ENCODE measurements at places on chromosomes 3 and 15. TPM values are rescaled to one million over a fixed set of nuclear protein-coding genes. Genes with fewer than 3 reads are reported as not detected.

DNA sequence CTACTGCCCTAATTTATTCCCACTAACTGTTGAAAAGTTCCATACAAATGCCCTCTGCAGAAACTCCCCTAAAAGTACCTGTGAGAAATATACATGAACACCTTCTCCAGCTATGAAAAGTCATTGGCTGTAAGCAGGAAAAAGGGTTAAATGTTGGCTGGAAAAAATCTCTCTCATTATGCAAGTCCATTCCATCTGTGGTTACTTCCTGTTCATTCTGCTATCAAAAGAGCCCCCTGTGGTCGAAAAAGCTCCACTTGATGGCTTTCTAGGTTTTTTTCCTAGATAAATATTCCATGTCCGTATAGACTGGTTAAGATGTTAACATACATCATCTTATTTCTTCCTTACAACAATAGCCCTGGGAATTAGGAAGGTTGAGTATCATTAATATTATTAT, 56.2 kb upstream of the AKAP13 start:
- DNase-seq: no peak

The P2RY12 gene
- 2.2 TPM for total RNA-seq

GRCh38 chr3:63473641-63474166, 178.8 kb upstream of the SNTN start:
- no peak for DNase-seq

- DNase-seq: no peak
Measured at GRCh38 chr3:140756240-140757016, 78.6 kb downstream of the TRIM42 start.

The ANKRD63 gene
- total RNA-seq: not detected

GRCh38 chr3:15685927-15686326, 84.4 kb downstream of the BTD start:
- DNase-seq: no peak

DNA sequence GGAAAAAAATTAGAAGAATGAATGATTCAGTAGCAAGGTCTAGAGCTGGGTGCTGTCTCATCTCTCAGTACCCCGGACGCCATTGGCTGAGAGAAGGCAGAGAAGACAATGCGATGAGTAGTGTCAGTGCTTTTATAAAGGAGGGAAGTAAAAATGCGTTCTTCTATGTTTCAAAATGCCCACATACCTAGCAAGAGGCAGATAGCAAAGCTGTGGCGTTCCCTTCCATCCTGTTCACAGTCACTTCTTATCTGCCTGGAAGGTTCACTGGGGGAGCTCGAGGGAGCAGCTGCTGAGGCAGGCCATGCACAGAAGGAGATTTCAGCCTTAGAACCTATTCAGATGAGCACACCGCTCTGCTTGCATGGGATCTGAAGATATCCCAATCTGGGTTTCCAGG, 234.0 kb downstream of the RPLP1 start:
- DNase-seq: no peak

DNA sequence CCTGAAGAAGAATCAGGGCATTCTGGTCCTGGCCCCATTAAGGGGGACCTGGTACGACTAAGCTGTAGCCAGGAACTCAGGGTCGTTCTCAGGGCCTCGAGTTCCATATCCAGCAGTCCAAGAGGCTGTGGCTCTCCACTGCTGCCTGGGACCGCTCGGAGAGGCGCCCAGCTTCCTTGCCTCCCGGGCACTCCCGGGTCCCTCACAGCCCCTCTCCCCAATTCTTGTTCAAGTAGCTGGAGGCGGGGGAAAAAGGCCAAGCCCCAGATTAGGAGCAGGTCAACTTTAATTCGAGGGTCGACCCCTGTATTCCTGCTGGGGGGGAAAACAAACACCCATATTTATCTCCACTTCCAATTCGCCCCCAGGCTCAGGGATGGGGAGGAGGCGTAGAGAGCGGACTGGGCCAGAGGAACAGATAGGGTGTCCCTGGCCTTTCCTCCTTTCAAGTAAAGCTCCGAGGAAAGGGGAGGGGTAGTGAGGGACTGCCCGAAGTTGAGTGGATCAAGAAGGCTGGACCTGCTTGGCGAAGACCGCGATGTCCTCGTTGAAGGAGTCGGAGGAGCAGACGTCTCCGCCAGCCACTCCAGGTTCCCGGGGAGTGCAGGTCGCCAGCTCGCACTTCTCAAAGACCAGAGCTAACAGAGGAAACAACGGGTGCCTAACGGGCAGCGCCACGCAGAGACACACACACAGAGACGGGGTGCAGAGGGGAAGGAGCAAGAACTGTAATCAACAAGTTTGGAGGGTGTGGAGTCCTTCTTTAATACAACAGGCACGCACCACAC, 4.4 kb downstream of the MEIS2 start:
- DNase-seq: peak; percentile 45

GRCh38 chr3:170023165-170023564, 14.6 kb upstream of the GPR160 start:
- DNase-seq: no peak

- DNase-seq: no peak
Measured at GRCh38 chr3:123314359-123315270, 112.9 kb downstream of the SEC22A start.

The IL17RC gene
- total RNA-seq: 27.5 TPM

- no peak for DNase-seq
Measured at GRCh38 chr15:43939070-43939469, 112.3 kb downstream of the WDR76 start.

DNA sequence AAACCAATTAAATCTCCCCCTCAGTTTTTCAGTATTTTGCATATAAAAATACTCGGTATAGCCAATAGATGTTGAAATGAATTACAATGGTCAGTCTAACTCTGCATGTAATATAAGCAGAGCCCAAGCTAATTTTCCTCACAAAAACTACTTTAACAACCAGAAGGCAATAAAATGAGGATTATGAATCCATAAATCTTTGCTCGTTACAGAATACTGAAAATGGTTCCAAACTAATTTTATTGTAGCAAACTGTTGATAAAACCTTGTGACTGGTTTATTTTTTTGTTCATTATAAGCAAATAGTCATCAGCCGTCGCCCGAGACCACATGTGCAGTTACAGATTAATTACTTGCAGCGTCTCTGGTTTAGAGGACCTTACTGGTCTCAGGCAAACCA, 183.2 kb downstream of the SSR3 start:
- no peak for DNase-seq

GRCh38 chr3:23663661-23664186, 142.0 kb upstream of the UBE2E1 start:
- DNase-seq: no peak

The CCDC33 gene
- total RNA-seq: 0.63 TPM

- no peak for DNase-seq
Measured at GRCh38 chr15:95669146-95669922, 661.2 kb upstream of the NR2F2 start.

The RTP1 gene
- not detected for total RNA-seq

DNA sequence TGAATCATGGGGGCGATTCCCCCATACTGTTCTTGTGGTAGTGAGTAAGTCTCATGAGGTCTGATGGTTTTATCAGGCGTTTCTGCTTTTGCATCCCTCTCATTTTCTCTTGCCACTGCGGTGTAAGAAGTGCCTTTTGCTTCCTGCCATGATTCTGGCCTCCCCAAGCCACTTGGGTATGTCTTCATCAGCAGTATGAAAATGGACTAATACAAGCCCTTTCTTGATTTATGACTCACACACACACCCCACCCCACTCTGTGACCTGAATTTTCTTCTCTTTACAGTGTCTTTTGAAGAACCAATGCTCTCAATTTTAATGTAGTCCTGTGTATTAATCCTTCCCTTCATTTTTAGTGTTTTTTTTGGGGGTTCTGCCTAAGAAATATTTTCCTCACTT, 244.8 kb downstream of the PLCL2 start:
- DNase-seq: no peak

DNA sequence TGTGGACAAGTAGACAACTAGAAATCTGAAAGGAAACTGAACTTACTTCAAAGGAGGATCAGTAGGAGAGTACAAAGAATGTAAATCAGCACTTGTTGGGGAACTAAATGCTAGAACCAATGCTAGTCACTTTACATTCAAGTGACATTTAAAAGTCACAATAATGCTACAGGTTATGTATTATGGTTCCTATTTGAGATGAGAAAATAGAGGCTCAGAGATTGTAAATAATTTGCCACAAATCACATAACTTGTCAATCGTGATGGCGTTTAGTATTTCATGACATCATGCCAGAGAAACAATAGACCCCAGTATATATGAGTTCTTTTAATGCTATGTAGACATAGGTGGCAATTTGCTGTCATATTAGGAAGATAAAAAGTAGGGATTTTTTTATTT, 467.8 kb upstream of the CBLB start:
- DNase-seq: no peak

DNA sequence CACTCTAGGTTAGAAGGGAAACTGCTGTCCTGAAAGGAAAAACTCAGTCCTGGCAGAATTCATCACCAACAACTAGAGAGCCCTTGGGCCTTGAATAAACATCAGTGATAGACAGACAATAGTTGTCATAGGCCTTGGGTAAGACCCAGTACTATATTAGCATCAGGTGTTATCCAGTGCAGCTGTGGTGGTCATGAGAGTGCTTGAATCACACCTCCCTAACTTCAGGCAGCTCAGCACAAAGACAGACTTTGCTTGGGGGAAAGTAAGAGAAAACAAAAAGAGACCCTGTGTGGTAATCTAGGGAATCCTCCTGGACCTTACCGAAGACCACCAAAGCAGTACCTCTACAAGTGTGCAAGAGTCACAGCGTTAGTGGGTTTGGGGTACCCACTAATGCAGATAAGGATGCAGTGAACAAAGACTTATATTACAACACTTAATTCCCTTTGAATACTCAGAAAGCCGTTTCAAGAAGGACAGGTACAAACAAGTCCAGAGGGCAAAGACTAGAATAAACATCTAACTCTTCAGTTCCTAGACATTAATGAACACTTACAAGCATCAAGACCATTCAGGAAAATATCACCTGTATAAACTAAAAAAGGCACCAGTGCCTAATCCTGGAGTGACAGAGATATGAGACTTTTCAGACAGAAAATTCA, 332.3 kb upstream of the EPHA3 start:
- DNase-seq: no peak

- peak; percentile 37 for DNase-seq
Measured at GRCh38 chr3:18445401-18446148, 20.4 kb upstream of the SATB1 start.

GRCh38 chr3:129330409-129330808, 51.7 kb downstream of the HMCES start:
- DNase-seq: no peak

DNA sequence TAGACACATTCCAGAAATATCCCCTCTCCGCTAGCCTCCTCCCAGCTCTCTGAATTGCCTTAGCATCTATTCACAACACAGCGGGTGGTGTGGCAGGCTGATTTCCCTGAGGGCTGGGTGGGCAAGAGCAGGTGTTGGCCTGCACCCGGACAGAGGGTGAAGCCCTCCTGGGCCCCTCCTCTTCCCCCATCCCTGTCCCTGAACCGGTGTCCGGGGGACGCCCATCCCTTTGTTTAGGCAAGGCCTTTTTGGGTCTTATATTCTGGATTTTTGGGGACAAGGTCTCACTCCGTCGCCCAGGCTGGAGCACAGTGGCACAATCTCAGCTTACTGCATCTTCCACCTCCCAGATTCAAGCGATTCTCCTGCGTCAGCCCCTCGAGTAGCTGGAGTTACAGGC, 55.2 kb upstream of the KLHL25 start:
- no peak for DNase-seq

The CCR8 gene
- total RNA-seq: 0.19 TPM

DNA sequence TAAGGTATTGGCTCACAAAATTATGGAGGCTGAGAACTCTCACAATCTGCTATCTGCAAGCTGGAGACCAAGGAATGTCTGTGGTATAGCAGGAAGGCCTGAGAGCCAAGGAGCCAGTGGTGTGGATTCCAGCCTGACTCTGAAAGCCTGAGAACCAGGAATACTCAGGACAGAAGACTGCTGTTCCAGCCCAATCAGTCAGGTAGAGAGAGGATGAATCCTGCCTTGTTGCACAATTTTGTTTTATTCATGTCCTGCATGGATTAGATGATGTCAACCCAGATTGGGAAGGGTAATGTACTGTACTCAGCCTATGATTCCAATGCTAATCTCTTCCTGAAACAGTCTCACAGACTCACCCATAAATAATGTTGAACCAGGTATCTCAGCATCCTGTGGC, 312.4 kb upstream of the KCNMB2 start:
- no peak for DNase-seq

DNA sequence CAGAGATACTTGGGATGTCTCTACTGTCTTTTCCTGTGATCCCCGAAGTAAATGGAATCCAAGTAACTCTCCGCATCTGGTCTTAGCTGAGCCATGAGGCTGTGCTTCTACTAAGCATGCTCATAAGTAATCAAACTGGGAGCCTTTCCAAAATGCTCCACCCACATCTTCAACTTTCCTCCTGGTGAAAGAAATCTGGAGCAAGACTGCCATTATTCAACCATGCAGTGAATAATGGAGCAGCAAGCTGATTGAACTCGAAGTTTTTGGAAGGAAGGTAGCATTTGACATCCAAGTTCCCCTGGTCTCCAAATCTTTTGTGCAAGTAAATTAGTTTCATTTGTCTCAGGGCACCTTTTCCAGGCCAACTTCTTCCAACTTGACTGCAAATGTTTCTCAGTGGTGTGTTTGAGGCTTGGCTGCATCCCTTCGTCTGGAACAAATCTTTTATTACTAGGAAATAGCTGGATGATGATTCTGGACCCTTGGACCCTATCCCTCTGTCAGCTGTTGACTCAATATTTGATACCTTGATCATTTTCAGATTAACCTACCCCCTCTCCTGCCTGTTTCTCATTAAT, 19.4 kb downstream of the GXYLT2 start:
- DNase-seq: peak; percentile 1

GRCh38 chr3:123961508-123961856, 453 bp upstream of the CCDC14 start:
- no peak for DNase-seq

- DNase-seq: no peak
Measured at GRCh38 chr3:11480663-11481298, 162.9 kb downstream of the VGLL4 start.

The GPR160 gene
- total RNA-seq: 24.9 TPM

GRCh38 chr15:100101426-100102089, 240.2 kb downstream of the ADAMTS17 start:
- no peak for DNase-seq

DNA sequence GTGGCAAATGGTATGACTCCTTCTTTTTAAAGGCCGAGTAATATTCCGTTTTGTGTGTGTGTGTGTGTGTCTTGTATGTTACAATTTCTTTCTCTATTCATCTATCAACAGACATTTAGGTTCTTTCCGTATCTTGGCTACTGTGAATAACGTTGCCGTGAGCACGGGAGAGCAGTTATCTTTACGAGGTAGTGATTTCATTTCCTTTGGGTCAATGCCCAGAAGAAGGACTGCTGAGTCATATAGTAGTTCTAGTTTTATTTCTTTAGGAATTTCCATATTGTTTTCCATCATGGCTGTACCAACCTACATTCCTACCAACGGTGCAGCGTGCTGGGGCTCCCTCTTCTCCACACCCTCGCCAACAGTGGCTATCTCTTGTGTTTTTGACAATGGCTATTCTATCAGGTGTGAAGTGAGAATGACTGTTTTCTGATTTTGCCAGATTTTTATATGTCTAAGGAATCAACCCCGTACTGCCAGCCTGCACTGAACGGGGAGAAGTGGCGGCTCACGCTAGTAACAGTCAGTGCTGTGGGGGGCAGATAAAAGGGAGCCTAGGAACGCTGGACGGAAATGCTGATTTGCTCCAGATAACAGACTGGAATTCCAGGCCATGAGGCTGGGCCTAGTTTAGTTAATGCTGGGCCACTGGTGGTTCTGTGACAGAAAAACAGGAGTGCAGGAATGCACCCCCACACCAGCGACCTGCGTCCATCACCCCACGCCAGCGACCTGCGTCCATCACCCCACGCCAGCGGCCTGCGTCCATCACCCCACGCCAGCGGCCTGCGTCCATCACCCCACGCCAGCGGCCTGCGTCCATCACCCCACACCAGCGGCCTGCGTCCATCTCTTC, 168.1 kb downstream of the XXYLT1 start:
- peak; percentile 29 for DNase-seq
